ENCODE measurements at places on chromosomes 5 and 9.

GRCh38 chr9:127172066-127172707, 49.8 kb upstream of the ANGPTL2 start:
- DNase-seq, result no peak

GRCh38 chr9:113388833-113389232, 12.0 kb upstream of the HDHD3 start:
- DNase-seq, result no peak

DNA sequence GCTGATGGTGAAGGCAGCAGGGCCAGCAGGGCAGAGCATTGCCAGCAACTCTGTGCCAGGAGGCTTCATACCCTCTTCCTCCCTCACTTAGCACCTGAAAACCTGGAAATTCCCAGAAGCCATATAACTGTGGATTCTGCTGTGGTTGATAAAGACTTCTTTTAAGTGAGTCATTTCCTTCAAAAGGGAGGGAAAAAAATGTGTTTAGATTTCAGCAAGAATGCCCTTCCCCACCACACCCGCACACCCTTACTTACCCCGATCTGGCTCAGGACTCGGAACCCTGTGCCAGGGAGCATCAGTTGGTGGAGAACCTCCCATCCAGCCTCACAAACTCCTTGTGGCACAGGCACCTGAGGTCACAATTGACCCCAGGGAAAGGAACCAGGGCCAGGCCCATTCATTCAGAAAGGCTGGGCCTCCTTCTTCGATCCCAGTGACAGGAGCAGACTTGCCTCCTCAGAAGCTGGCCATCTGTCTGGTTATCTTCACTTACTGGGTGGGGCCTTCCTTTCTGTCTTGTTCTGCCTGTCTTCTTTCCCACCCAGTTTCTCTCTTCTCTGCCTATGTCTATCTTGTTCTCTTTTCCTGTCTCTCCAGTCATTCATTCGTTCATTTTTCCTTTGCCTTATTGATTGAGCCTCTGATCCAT, 62.6 kb downstream of the PLAC8L1 start:
- peak; percentile 11 for DNase-seq

DNA sequence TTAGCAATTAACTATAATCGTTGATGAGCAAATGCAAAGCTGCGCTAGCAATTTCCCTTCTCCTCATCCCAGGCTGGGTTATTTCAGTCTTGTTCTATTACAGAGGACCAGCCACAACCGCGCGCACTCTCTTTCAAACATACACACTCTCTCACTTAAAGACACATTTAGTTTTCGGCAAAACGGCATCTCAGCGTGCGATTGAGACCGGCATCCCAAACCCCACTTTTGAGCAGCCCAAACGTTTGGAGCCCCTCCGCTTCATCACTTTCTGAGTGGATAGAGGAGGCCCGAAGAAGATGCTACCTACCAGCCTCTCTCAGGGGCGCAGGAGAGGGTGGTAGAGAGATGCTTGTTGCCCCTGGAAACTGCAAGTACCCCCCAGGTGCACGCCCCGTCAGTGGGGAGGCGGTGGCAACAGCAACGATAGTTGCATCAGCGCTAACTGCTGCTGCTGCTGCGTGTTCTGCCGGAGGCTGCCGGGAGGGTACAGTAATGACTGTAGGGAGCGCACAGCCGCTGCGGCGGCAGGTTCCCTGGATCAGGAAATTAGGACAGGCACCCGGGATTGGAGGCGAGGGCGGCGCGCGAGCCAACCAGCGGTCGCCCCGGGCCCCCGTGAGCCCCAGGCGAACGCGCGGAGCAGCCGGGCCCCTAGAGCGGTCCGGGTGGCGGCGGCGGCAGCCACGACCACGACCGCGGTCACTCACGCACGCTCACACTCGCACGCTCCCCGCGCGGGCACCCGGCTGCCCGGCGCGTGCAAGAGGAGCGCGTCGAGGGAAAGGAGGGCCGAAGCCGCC, 467 bp upstream of the VLDLR start:
- DNase-seq, result peak; percentile 38

DNA sequence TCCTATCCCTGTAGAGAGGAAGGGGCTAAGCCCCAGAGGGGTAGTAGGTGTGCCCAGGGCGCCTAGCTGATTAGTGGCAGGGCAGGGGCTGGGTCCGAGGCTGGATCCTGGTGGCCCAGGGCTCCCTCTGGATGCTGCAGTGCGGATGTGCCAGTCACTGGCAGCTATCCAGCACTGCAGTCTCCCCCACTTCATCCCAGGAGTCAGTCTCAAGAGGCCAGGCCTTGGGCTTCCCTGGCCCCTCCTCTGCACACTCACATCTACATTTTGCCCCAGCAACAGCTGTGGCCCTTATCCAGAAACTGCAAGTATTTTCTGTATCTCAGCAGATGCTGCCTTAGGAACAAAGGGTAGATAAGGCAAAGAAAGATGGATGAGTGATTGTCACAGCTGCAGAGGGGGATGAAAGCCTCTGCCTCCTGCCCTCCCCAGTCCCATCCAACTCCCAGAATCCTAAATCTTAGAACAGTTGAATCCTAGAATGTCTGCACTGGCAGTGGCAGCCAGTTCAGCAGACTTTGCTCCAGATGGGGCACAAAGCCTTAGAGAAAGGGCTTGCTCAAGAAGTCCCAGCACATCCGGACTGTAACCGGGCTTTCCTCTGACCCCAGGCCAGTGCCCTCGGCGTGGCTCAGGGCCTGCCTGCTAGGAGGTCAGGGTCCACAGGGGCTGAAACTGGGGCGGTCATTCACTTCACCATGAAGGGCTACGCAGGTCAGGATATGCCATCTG, 1.6 kb downstream of the ANXA6 start:
- DNase-seq, result no peak

DNA sequence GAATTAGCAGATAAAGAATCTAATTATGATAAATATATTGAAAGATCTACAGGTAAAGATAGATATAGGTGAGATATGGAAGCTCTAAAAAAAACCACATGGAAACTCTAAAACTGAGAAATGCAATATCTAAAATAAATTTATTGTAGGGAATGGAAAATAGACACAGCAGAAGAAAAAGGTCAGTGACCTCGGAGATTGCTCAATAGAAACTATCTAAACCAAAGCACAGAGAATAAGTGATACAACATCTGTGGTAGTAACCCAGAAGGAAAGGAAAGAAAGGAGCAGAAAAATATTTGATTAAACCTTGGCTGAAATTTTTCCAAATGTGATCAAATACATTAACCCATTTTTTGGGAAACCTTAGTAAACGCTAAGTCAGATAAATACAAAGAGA, 43.1 kb upstream of the GLIPR2 start:
- no peak for DNase-seq

GRCh38 chr5:148956477-148957385, 106.1 kb downstream of the SH3TC2 start:
- DNase-seq, result no peak

- DNase-seq, result no peak
These were observed 169.9 kb downstream of the PARP8 start for GRCh38 chr5:50836356-50836755.

GRCh38 chr9:8916771-8917170, 1117.2 kb upstream of the DMAC1 start:
- DNase-seq, result no peak

GRCh38 chr9:35731415-35732184, 395 bp downstream of the TLN1 start:
- DNase-seq, result no peak

DNA sequence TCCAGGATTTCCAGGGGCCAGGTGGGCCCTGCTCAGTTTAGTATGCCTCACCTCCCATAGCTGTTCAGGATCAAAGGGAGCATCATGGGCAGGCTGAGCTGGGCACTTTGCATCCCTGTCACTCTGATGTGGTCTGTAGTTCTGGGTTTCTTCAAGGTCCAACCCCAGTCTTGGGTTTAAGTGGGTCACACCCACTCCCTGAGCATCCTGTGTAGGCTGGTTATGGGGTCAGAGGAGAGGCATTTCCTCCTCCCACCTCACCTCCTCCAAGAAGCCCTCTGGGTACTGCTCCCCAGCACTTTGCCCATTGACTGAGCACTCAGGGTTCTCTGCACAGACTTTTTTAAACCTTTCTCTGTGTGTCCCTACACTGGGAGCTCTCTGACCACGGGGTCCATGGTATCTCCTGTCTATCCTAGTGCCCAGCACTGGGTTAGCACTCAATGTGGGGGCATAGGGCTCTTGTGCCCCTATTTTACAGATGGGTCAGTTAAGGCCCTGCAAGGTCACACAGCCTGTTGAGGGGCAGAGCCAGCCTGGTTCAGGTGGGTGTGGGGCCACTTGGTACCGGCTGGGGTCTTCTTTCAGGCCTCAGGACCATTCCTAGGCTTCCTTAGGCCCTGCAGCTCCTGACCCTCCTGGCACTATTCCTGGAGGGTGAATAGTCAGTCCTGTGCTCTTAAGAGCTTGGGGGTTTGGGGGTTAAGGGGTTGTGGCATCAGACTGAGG, 19.0 kb downstream of the CXXC5 start:
- DNase-seq, result no peak

GRCh38 chr5:14174230-14174636, 31.1 kb downstream of the TRIO start:
- peak; percentile 68 for DNase-seq

- no peak for DNase-seq
These were observed 16.7 kb downstream of the MVB12B start for GRCh38 chr9:126343271-126343700.

DNA sequence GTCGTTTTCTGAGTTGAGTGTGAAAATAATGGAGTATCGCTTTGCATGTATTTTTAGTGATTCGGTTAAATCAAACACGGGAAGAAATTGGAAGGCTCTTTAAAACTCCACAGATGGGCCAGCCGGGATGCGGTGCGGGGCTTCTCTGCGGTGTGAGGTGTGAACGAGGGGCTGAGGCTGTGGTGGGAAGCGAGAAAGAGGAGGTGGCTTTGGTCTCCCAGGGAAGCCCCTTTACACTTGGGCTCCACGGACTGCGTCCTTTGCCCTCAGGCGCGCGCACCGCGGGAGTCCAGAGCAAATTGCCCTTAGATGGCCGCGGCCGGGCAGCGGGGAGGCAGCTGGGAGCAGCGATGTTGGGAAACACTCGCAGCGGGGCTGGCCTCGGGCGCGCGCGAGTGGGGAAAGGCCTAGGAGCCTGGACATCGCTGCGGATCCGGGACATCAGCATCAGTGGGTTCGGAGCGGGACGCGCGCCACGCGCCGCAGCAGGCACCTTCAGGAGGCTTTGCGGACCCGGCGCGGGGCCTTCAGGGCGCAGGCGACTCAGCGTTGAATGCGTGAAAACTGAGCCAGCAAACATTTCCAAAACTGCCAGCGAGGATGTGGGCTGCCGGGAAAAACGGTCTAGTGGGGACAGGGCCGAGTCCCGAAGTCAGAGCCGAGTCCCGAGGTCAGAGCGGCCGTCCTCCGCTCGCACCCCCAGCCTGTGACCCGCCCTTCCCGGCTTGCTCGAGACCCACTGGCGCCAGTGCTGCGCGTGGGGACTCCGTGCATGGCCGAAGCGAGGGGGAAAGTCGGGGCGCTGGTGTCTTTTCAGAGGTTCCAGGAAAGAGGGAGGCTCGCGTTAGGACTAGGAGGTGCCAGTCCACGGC, 6.5 kb downstream of the IRX1 start:
- DNase-seq, result no peak

GRCh38 chr5:157463621-157464518, 3.9 kb downstream of the NIPAL4 start:
- peak; percentile 30 for DNase-seq

DNA sequence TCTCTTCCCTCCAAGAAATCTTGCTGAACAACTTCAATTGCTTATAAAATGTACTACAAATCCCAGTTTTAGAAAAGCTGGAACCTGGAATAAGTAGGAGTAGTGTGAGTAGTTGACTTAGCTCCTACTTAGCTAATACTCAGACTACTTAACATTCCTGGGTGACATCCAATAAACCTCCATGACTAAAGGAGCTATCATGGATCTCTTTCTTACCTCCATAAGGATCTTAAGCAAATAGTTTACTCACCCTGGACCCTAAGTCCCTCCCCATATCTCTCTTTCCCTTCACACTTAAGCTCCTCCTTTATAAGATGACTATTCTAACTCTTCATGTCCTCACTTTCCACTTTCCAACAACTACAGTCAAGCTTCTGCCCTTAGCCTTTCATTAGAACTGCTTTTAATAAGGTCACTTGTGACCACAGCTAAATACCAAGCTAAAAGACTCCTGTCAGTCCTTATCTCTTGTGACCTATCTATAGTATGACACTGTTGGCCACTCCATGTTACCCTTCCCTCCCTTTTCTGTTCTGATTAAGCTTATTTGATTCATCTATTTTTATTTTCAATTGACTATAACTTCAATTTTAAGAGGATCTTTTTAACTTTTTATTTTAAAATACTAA, 194.9 kb downstream of the RFX3 start:
- no peak for DNase-seq

DNA sequence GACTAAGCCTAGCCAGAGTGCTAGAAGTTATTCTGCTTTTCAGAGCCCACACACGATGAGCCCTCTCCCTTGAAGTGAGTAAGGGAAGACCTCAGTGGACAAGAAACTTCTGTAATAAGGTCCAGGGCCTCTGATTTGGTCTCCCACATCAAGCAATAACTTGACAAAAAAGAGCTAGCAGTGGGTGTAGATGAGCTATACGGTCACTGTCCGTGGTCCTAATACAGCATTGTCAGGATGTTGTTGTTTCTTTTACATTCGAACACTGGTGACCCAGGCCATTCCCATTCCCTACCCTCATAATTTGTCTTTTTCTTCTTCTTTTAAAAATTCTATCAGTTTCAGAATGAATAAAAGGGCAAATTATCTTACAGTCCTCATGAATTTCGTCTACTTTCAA, 5.2 kb downstream of the PCSK1 start:
- DNase-seq, result no peak

DNA sequence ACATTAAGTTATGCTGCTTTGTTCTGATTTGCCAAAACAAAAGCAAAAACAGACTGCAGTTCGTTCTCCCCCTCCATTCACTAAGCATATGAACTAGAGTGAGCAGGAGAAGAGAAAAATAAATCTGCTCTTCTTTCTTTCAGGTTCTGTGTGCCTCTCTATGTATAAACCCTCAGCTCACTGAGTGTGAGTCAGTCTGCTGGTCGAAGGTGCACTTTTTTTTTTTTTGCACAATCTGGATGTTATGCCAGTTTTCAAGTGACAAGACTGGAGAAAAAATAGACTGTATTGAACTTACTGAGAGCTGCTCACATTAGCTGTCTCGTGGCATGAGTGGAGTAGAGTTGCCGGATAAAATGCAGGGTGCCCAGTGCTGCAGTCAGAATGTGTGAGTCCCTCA, 244.6 kb upstream of the ATP10B start:
- no peak for DNase-seq

GRCh38 chr9:37575001-37575400, 1.2 kb downstream of the FBXO10 start:
- DNase-seq, result no peak

GRCh38 chr5:165263536-165263935, 1758.1 kb downstream of the MAT2B start:
- DNase-seq, result no peak

- peak; percentile 51 for DNase-seq
These were observed 75.5 kb downstream of the KLHL3 start for GRCh38 chr5:137660349-137660817.

DNA sequence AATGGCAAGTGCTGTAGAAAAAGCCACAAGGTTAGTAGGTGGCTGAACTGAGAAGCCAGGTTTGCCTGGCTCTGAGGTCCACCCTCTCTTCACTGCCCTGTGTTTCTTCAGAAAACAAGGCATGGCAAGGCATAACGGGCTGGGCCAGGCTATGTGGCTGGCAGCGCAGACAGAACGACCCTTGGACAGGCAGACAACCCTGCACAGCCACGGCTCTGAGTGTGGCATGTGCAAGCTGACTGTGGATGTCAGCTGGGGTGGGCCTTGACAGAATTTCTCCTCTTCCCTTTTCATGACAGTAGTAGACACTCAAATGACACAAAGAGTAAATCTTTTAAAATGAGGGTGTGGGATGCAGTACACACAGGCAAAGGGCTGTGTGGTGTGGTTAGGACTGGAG, 81.7 kb downstream of the MACROH2A1 start:
- DNase-seq, result no peak
